Cerebellum (tissue), 4 donors: ENCODE measurements at places on chromosomes 5 and 9. TPM values are rescaled to one million over a fixed set of nuclear protein-coding genes. Genes with fewer than 3 reads are reported as not detected.
A peak's percentile ranks its signal among the peaks of the same experiment; 100 is the strongest.

GRCh38 chr9:1331546-1332038, 281.4 kb downstream of the DMRT2 start:
- no peak for DNase-seq

GRCh38 chr5:14187660-14188059, 44.5 kb downstream of the TRIO start:
- no peak for DNase-seq

The OR1J2 gene
- not detected for total RNA-seq

The CAMK2A gene
- 7.5 TPM for total RNA-seq

The FCHSD1 gene
- 4.2 TPM for total RNA-seq

- DNase-seq, result no peak
Observed at GRCh38 chr5:32057187-32058096, 116.7 kb downstream of the GOLPH3 start.

The AK8 gene
- total RNA-seq, result 1.3 TPM

The PKD2L2 gene
- not detected for total RNA-seq

DNA sequence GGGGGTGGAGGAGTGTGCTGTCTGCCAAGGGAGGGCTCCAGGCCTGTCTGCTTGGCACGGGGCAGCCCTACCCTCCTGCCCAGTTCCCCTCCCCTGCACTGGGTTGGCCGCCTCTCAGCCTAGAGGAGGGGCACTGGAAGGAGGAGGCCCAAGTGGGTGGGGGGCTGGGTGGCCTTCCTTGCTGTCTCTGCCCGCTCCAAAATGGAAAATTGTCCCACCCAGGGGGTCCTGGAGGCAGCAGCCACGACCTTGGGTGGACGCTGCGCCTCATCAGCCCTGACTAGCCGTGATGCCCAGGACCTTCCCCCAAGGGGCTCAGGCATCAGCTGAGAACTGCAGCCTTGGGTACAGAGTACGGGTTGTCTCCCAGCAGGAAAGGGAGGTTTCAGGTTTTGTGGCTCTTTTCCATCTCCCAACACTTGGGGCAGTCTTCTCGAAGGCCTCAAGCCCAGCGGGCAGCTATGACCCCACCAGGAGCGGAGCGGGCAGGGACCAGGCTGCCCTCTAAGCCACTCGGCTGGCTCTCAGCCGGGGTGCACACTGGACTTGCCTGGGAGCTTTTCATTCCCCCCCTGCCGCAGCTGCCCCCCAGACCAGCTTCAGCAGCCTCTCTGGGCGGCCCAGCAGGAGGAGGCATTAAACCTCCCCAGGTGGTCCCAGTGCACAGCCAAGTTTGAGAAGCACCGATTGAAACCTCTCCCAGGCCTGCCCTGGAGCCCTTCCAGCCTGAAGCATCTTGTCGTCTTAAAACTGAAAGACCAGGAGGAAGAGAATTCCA, 20.6 kb downstream of the NTNG2 start:
- peak; percentile 42 for DNase-seq

- no peak for DNase-seq
Observed at GRCh38 chr5:97929383-97929782, 746.3 kb upstream of the RIOK2 start.

The DRD1 gene
- total RNA-seq, result 1.3 TPM

The CD72 gene
- 1.3 TPM for total RNA-seq

The SLC36A3 gene
- total RNA-seq, result not detected

DNA sequence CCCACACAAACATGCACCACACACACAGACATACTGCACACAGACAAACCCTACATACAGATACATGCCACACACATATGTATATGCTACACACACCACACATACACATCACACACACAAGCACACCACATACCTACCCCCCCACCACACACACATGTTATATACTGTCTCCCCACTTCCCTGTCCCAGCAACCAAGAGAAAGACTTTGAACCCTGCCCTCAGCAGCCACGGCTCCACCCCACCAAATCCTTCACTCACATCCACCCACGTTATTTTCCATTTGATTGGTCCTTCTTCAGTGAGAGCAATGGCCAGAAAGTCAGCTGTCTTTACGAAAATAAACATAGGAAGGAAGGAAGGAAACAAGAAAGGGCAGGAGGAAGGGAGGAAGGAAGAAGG, 479.8 kb downstream of the DIRAS2 start:
- no peak for DNase-seq

The SHISAL2B gene
- total RNA-seq, result not detected

GRCh38 chr5:168328814-168329213, 37.4 kb downstream of the WWC1 start:
- DNase-seq, result no peak

DNA sequence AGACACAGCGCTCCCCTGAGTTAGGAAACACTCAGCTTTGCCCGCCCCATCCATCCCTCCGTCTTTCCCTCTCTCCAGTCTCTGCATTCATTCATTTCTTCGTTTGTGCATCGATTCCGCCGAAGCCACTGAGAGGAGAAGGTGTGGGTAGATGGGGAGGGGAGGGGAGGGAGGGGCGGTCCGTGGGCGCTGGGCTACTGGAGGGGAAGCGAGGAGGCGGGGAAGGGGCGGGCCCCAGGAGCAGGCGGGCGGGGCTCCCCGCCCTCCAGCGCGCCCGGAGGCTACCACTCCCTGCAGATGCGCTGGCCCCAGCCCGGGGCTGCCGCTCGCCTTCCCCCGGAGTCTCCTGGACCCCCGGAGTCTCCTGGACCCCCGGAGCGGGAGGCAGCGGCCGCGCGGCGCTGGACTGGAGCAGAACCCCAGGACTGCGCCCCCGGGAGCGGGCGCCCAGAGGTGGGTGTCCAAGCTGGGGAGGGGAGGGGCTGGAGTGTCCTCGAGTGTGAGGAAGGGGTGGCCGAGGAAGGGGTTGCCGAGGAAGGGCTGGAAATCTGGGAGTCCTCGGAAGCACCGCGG, 159.5 kb downstream of the C9orf152 start:
- DNase-seq, result peak; percentile 24

The GDA gene
- 0.91 TPM for total RNA-seq

The TSPAN17 gene
- 33.7 TPM for total RNA-seq

DNA sequence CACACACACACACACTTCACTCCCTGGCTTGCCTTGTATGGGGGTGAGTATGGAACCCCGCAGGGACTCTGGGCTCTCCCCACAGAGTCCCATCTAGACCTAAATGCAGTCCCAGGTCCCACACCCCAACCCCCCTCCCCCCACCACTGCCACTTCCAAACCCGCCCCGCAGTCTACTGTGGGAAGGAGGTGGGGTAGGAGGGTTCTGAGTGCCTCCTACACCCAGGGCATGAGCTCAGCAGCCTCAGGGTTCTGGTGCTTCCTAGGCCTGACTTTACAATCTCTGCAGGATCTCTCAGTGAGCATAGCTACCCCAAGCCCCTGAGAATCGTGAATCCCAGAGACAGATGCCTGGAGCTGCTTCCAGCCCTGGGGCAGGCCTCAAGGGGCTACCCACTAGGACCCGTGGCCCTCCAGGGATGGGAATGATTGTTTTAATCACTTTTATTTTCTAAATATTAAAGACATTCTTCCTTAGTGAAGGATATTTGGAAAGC, 1.5 kb upstream of the NACC2 start:
- DNase-seq, result no peak
